ENCODE measurements at places on chromosomes 5 and 9.

DNA sequence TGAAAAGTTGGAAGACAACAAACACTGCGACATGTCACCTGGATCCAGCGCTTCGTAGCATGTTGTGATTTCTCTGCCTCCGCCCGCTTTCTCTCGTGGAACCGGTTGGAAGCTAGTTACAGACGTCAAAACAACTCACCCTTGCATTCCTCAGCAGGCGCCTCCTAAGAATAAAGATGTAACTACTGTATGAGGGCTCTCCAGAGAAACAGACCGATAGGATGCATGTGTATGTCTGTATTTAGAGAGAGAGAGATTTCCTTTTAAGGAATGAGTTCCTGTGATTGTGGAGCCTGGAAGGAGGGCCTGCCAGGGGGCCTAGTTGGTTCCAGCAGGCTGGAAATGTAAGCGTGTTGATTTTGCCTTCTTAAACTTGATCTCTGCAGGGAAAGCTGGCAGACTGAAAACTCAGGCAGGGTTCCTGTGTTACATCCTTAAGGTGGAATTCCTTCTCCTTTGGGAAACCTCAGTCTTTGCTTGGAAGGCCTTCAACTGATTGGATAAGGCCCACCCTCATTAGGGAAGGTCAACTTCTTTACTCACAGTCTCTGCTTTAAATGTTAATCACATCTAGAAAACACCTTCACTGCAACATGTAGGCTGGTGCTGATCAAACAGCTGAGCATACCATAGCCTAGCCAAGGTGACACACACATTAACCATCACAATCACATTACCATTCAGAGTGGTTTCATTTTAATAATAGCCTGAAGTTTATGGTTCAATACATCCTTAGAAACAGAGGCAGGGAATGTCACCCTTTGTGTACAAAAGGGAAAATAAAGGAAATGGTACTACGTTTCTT, 163.8 kb downstream of the SYK start:
- DNase-seq = no peak

- DNase-seq = no peak
Measured at GRCh38 chr5:168076561-168076991, 214.9 kb upstream of the WWC1 start.

DNA sequence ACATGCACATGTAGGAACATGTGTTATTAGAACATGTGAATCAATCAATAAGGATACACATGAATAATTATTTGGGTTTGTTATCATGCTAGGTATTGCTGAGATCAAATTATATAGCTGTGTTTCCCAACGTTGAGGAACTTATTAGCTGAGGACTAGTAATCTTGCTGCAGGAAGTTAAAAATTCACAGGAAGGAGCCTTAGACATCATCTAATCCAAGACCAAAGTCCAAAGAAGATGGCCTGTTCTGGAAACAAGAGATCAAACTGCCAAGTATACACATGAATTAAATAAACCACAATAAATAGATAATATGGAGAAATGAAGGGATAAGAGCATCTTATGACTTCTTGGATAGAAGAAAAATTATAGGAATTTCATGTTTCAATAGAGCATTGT, 19.9 kb downstream of the POU5F2 start:
- no peak for DNase-seq

DNA sequence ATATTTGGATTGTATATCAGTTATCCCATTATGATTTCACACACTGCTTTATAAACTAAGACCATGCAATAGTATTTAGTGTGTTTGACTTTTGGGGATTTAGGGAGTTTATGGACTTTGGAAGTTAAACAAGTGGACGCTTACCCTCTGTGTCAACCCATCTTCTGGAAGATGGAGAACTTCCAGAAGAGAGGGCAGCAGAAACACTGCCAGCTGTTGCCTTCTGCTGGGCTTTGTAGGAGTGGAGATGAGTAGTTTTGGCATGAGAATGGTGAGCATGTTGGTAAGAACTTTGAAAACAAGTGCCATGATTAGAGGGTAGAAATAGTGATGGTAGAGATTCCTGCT, 2.2 kb downstream of the DNAJC25 start:
- DNase-seq = no peak

- no peak for DNase-seq
Measured at GRCh38 chr5:56176155-56176798, 56.9 kb downstream of the ANKRD55 start.

DNA sequence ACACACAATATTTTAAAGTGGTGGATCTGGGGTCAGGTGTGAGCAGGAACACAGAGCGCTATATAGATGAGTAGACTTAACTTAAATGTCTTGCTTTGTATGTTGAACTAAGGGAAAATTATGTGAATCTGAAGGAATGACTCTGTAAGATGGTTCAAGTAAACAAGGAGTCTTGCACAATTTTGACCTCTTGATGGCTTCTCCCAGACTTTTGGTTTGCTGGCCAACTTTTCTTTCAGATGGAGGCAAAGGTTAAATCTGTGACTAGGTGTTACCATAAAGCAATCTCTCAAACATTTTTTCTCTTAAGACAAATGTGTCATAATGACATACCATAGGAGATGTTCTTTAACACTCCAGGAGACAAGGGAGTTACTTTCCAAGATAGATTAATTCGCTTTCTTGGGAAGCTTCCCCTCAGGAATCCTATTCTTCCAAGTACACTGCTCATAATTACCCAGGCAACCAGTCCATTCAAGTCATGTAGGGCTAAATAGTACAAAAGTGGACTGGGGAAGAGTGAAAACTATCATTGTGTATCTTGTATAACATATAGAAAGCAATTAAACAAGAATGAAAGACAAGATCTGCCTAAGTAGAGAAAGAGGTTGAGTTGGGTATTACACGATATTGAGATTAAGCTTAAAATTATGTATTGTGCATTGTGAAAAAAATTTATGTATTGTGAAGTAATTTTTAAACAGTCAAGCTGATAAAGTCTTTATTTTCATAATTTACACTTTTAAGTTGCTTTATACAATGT, 60.3 kb upstream of the SLC27A6 start:
- no peak for DNase-seq

DNA sequence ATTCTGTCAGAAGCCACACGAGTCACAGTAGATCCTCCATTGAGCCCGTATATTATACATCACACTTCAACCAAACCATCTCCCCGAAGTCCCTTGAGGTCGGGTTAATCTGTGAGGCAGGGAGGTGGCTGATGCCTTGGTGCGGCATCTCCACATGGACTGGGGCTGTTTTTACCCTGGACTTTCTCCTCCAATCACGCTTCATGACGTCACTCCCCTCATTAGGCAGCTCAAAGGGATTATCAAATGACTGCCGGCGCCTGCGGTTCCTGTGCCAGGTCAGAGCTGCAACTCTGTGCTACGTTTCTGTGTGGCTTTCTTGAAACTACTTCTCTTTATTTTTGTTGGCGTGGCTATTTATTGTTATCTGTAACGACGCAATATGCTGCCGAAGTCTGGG, 53.7 kb downstream of the TMOD1 start:
- no peak for DNase-seq

DNA sequence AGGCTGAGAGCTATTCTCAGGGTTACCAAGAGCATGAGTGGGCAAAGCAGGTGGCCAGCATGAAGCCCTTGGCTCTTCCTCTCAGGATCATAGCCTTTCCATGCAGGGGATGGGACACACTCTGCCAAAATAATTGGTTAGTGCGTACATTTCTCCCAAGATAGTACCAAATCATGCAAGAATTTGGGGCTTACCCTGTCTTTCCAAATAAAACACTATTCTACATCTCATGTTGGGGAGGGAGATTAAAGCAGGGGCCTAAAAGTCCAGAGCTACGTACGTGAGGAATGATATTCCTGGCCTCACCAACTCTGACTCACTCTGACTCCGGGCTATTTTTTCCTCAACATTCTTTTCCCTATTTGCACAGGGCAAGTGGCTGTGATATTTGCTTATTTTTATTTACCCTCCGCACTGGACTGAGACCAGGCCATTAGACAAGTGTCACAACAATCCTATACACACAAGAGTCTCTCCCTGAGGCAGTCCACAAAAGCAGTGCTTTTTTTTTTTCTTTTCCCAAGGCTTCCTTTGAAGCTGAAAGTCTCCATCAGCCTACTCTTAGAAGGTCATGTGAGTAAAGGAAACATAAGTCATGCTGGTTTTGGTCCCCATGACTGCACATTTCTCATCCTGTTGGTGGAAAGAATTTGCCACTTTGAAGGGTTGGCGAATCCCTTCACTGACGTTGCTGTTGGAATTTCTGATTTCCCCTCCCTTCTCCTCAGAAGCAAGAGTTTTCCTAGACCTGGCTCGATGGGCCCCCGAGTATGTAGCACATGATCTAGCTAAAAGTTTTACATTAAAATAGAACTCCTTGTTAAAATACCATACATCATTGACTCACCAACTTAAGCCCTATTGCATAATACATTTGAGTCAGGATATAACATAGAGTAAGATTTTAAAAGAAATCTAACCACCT, 40.0 kb downstream of the TMEM252 start:
- no peak for DNase-seq

DNA sequence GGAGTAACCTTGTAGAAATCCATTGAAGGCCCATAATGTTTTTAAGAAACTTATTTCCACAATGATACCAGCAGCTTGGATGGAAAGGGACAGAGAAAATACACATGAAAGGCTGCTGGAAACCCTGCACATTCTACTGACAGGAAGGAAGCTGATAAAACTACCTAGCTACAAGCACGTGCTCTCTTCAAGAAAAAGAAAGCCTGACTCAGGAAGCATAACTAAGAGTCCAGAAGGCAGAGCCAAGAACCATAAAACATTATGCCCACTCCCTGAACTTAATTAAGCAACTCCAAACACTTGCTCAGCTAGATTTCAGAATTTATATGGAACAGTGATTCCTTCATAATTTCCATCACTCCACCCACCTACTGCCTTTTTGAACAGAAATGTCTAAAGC, 430.8 kb downstream of the SEMA5A start:
- no peak for DNase-seq

- no peak for DNase-seq
Measured at GRCh38 chr9:35920051-35920620, 10.8 kb downstream of the SPAAR start.

GRCh38 chr9:14881006-14881405, 29.2 kb downstream of the FREM1 start:
- DNase-seq = no peak

- no peak for DNase-seq
Measured at GRCh38 chr9:88753691-88754367, 218.9 kb downstream of the NXNL2 start.

DNA sequence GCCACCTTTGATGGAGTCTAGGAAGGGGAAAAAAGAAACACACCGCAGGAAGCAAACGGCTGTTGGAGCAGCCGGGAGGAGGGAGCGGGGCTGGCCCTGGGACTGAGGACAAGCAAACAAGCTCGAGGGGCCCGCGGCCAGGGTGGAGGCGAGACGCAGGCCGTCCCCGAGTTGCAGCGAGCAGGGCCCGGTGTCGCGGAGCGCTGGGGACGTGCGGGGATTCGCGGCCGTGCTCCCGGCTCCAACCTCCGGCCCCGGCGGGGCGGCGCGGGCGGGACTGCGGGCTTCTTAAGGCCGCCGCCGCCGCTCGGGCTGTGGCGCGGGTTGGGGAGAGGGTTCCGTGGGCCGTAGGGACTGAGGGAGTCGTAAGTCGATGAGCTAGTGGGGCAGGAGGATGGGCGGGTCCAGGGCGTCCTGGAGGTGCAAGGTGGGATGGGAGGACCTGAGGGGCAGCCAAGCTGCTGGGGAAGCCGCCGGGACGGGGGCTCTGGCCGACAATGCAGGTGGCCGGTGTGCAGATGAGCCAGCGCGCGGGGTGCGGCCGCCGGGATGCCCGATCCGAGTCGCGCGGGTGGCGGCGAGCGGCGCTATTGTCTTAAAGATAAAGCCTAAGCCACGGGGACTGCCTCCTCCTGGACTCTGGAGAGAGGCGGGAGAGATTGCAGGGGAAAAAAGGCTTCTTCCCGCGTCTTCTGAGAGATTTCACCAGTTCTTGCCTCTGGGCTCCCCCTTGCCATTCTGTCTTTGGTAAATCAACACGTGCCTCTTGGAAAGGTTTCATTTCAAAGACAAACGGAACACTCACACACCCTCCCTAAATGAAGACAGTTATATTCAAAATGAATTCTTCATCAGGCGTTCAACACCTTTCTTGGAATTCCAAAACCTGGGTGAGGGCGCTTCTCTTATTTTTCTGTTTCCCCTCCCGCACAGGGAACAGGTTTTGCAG, 1.6 kb upstream of the HAPLN1 start:
- no peak for DNase-seq

- DNase-seq = no peak
Measured at GRCh38 chr9:114303571-114303970, 19.3 kb upstream of the ORM1 start.

DNA sequence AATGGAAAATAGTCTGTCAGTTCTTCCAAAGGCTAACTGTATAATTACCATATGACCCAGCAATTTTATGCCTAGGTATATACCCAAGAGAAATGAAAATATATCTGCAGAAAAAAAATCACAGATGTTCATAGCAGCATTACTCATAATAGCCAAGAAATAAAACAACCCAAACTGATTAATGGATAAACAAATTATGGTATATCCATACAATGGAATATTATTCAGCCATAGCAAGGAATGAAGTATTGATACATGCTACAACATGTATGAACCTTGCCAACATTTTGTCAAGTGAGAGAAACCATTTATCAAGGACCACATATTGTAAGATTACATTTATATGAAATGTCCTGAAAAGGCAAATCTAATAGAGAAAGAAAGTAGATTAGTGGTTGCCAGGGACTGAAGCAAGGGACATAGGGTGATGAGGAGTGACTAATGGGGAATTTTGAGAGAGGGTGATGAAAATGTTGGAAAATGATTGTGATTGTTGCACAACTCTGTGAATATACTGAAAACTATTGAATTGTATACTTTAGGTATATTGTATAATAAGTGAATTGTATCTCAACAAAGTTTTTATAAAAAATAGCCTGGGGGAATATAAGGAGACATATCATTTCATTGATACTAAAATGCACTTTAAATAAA, 114.4 kb downstream of the PBX3 start:
- no peak for DNase-seq

DNA sequence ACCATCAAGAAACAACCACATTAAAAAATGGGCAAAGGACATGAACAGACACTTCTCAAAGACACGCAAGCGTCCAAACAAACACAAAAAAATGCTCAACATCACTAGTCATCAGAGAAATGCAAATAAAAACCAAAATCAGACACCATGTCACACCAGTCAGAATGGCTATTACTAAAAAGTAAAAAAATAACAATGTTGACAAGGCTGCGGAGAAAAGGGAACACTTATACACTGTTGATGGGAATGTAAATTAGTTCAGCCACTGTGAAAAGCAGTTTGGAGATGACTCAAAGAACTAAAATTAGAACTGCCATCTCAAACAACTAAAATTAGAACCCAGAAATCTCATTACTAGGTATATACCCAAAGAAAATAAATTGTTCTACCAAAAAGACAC, 80.4 kb downstream of the CAAP1 start:
- DNase-seq = no peak
